CD4-positive, alpha-beta T cell treated with Interleukin-6 for 4 hours (primary cell): ENCODE measurements at places on chromosomes 12 and 14.
A peak's percentile ranks its signal among the peaks of the same experiment; 100 is the strongest.

DNA sequence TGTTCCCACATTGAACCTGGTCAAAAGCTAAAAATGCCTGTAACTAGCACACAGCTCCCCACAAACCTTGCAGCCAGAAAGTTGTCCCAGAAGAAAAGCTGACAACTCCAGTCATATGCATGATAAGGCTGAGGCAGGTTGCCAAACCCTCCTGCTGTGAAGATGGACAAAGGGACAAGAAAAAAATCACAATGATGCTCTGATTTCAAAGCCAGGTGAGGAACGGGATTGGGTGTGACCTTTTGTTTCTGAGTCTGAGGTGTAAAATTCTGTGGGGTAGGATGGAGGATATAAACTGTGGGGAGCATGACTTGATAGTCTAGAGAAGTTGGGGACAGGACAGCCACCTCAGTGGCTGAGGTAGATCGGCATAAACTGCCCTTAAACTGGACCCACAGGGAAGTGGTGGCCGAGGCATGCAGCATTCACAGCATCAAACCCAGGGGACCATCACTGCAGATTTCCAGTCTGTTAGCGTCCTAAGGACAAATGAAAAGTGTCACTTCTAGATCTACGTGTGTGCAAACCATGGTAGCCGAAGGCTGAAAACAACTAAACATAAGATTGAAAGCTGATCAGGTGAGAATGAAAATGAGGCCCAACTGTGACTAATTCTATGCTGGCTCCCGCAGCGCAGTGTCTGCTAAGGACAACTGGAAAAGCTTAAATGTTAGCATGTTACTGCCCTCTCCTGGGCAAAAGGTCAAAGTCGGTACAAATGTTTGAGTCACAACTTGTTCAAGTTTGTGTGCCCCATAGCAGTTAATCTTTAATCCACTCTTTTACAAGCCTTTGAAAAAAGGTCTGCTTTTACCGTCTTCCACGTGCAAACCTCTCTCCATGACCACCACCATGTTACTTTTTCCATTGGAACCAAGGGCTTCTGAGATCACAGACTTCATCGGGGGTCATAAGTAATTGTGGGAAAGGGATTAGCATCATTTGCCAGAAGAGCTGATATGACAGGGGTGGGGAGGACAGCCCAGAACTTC lies 39.8 kb downstream of the GRIN2B start:
- DNase-seq, result no peak

DNA sequence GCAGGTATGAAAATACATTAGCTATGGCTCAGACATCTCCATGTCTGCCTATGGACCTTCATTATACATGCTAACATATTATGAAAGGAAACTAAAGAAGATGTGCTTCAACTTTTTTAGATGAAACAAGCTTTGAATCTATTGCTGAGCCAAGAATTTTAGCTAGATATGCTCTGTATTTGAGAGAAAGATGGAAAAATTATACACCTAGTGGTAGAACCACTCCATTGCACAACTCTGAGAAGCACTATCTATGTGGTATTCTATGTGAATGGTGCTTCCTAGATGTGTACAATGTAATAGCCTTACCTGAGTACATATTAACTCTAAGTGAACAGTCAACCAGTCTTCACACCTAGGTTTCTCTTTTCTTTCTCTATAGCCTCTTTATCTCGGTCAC lies 17.3 kb downstream of the EPYC start:
- DNase-seq, result no peak

GRCh38 chr14:21557084-21557901 lies 22.6 kb downstream of the OR10G3 start:
- peak; percentile 83 for DNase-seq

GRCh38 chr12:73413974-73414373 lies 1123.7 kb upstream of the ATXN7L3B start:
- no peak for DNase-seq

DNA sequence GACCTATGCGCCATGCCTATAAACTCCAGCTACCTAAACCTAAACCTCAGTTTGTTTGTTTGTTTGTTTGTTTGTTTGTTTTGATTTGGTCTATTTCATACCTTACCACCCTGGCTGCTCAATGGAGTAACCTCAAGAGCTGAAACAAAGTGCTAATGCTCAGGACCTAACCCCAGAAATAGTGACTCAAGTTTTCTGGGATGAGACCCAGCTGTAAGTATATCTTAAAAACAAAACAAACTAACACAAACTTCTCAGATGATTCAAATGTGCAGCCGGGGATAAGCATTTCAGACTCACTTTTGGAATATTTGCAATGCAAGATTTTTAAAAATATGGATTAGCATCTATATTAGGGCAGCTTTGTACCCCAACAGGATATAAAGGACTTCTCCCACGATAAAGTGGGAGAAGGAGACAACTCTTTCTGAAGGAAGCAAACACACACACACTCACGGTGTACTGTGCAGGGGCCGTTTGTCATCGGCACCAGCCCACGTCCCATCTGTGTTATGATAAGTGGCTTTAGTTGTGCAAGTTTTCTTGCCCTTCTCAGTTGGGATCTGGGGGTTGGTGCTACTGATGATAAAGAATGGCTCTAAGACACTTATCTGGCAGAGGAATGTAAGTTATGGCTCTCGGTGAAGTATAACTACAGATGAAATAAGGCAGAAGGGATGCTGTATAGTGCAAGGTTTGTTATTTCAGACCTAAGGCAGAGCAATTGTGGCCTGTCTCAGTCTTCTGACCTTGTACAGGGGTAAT lies 516.7 kb upstream of the TMEM132C start:
- DNase-seq, result no peak

- DNase-seq, result no peak
Measured at GRCh38 chr12:4256043-4256826, 17.3 kb upstream of the CCND2 start.

DNA sequence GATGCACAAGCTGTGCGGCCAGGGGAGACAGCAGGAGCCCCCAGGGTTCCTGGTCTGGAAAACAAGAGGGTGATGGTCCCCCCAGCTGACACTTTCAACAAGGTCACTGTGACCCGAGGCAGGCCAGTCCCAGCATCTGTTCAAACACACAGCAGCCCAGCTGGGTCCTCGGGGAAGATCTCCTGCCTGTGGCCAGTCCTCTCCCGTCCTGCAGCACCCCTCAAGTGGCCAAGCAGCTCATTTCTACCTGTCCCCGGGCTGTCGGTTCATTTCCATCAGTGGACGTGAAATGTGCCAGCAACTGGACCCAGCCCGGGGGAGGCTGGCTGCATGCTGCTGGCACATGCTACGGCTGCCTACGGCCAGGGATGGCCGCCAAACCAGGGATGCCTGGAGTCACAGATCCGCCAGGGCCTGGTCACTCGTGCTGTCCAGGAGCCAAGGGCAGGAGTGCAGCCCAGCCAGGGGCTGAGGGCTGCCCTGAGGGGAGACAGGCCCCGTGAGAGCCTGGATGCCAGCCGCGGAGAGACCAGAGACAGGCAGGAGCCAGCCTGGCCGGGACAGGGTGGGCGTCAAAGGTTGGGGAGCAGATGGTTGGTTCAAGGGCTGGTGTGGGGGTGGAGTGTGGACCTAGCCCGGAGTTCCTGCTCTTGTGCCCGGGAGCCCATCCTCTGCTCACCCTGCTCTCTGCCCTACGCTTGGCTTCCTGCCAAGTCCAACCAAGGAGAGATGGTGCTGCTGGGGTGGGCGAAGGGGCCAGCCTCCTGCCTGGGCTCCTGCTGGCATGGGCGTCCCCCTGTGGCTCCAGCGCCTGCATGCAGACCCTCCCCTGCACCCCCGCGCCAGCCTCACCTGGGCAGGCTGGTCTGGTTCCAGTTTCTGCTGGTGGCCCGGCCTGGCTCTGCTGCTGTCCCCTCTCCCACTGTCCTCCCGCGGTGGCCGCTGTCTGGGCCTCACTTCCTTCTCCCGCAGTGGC lies 143.8 kb downstream of the ADGRD1 start:
- DNase-seq, result no peak

GRCh38 chr12:19885093-19885812 lies 446.0 kb downstream of the AEBP2 start:
- DNase-seq, result no peak

DNA sequence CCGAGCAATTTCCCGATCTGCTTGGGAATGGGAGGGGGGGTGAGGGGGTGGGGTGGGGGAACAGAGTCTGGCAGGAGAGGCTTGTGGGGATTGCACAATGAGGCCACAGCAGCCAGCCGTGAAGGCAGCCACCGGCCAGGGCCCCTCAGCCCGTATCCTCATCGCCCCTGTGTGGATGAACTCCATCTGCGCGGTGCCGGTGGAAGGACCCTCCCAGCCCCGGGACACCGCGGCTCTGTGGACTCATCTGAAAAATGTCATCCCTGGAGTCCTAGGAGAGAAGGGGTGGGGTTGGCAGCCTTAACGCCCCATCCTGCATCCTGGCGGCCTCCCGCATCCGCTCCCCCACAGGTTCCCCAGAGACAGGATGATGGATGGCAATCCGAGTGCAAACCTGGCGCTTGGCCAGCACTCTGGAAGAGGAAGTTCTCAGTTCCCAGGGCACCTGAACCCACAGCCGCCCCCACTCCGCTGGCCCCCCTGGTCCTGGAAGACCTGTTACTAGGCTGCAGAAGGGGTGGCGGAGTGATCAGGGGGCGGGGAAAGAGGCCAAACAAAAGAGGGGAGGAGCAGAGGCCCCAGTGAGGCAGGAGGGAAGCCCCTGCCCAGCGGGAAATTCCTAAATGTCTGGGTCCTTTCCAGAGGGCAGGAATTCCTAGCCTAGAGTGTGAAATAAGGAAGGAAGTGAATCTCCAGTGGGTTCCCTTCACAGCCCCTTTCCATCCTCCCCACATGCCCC lies 1.2 kb upstream of the TNFAIP2 start:
- DNase-seq, result no peak

GRCh38 chr14:39113685-39114072 lies 444 bp upstream of the GEMIN2 start:
- DNase-seq, result no peak

DNA sequence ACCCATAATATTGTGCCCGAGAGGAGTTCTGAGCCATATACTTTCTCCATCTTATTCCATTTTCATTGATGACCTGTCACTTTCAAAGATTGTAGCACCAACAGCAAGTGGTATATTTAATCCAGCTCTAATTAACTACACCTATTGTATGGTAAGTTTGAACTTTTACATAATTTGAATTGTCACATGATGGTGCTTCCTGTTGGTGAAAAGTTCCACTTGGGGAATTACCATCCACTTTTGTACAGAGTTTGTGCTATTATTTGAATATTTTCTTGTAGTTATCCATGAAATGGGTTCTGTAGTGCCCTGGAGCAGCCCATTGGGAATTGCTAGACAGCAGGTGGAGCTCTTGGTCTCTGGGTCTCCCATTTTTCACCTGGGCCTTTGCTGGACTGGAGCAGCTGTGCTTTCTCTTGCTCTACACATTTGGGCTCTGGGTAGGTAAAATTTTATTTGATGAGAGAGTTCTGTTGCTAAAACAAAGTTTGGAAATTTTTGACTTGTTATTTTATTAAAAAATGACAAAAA lies 3.0 kb downstream of the SMCO3 start:
- no peak for DNase-seq

DNA sequence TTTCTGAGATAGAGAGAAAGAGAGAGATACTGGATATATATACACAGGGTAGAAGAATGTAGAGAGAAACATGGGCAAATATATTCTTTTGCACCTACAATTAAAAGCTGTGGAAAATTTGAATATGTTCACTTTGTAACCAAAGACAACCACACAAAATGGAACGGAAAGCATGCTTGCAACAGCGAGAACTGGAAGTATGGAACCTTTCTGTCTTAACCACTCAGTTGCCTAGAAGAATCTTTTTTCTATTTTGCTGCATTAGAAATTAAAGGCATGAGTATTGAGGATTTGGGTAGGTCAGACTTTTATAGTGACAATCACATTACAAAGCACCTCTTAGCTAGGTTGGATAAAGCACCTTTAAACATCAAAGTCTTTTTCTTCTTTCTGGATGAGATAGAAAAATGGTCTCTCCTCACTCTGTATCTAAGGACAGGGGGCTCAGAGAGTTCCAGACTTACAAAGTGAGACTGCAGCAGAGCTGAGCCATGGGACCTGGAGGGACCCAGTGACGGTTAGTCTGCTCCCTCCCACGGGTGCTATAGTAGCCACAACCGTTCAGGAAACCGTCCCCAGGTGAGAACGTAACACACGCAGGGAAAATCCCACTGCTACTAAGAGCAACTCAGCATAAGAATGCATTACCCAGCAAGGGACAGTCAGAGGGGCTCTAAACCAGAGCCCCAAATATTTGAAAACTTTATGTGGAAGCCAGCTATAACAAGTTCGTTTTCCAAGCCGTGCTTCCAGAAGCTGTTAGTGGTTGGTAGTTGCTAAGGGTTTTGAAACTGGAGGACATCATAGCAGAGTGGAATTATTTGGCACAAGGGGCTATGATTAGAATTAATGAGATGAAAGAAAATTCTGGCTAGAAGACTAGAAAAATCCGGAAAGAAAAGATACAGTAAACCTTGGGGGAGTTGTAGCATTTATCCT lies 97.1 kb downstream of the DAD1 start:
- DNase-seq, result peak; percentile 50

DNA sequence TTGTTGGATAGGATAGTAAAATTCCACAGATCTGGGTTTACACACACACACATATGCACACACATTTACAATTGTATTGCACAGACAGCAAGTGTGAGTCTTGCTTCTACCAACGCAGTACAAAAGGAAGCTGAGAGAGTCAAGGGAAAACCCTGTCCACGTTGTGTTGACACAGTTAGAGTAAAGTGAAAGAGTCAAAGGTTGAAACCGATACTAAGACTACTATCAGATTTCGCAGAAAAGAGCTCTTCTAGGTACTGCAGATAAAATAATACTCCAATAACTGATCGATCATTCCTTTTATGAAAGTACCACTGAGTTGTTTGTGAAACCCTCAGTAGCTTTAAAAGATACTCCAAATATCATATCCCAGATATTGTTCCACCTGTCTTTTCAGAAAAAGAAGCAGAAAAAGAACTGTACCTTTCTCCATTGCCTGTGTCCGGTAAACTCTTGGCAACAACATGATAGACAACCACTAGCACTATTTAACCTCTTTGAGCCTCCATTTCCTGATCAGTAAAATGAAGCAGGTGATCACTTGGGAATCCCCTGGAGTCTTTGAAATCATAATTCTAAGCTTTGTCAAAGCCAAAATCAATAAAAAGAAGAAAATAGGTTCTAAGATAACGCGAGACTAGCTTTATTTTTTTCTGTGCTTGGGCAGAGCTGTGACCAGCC lies 224.6 kb upstream of the FOXN3 start:
- peak; percentile 37 for DNase-seq

GRCh38 chr12:104852102-104852501 lies 106.0 kb downstream of the SLC41A2 start:
- DNase-seq, result no peak

- DNase-seq, result peak; percentile 53
Measured at GRCh38 chr12:53221203-53222080, 10.6 kb downstream of the RARG start.

GRCh38 chr12:57729321-57729844 lies 9.2 kb downstream of the AGAP2 start:
- DNase-seq, result no peak

DNA sequence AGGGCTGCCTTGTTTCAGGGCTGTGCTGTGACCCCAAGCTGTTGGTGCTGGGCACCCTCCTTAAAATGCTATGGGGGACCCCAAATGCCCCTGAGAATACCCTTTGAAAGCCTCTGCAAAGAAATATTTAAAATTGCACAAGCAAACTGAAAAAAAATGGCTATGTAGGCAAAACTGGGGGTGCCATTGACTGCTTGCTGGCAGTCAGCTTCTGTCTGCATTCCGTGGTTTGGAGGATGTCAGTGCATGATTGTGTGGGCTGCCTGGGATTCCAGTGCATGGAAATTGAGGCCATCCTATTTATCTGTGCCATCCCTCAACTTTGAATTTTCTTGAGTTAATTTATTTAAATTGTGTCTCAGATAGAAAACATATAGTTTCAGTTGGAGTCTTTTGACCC lies 113.7 kb upstream of the RTL1 start:
- DNase-seq, result no peak
